ENCODE measurements at places on chromosomes 2 and 18. TPM values are rescaled to one million over a fixed set of nuclear protein-coding genes. Genes with fewer than 3 reads are reported as not detected.
A peak's percentile ranks its signal among the peaks of the same experiment; 100 is the strongest.

DNA sequence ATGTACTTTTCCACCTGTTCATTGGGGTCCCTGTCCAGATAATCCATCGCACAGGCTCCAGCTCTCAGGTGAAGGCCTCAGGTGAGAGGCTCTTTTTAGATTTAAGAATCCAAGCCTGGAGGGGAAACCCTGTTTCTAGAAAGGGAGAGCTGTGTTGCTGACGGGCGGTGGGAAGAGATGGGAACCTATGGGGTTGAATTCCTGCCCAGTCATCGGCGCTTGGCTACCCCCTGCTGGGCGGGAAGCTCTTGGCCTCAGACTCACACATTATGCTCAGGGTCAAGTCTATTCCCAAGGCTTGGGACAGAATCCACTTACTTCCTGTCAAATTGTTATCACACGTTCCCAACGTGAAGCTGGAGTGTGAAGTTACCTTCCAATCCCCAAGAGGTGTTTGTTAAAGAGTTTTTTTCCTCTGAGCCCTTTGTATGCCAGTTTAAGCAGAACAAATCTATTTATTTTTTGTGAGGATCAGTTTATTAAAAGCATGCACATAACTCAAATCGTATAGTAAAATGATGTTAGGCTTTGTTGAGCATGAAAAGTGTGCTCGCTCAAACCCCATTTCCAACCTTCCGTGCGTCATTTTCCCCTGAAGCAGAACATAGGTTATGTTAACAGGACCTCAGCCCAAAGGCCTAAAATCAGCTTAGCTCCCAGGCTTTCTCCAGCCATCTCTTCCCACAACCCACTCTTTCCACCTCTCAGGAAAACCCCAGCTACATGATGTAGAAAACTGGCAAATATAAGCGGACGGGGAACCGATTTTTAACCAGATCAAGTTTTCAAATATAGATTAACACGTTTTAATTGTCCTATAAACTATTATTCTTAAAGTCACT is 181.7 kb upstream of the ETAA1 start:
- peak; percentile 19 for DNase-seq

DNA sequence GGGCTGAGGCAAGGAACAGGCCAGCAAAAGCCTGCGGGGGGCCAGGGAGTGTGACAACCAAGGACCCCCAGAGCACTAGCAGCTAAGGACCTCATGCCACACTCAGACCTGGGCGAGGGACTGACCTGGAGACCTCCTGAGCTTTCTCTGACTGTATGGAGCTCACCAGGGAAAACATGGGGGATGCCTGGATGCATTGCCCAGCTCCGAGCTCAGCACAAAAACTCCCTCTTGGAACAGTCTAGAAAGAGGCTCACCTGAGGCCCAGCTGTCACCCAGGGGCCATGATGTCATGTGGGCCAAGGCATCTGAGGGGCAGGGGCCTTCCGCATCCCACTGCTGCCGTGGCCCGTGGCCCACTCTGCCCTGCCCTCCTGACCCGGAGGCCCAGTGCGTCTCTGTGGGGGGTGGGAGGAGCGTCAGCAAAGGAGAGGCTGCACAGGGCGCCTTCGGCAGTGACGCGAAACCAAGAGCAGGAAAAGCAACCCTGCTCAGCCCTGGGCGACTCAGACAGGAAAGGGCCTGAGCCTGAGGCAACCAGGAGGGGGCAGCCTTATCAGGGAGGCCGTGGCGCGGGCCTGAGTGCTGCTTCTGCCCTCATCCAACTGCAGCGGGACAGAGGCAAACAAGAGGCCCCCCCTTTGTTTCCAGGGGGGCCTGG is 57.3 kb upstream of the ALPP start:
- DNase-seq: no peak

Gene HOXD8
- total RNA-seq: 26.5 TPM

DNA sequence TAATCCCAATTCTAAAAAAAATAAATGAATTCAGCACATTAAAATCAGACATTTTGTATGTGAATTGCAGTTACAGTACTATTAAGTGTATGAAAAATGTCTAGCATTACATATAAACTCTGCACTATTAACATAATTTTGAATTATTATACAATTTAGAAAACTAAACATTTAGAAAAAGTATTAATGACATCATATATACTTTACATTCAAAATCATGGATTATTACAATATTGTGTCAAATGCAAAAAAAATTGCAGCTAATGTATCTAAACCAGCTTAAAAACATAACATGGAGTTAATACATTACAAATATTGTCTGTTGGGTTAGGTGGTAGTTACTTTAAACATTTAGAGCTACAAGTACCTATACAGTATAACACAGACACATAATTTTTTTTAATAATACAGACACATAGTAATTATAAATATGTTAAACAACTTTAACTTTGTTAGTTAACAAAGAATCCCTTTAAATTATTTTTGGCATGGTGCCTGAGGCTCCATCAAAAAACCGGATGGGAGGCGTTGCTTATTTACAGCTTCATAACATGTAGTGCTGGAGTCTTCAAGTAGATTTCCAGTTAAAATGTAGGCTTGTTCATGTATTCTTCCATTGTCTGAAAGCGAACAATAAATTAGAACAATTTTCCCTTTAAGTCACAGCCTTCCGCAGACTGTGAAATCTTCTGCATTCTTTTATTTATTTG is 79.1 kb downstream of the AP1S3 start:
- DNase-seq: no peak

DNA sequence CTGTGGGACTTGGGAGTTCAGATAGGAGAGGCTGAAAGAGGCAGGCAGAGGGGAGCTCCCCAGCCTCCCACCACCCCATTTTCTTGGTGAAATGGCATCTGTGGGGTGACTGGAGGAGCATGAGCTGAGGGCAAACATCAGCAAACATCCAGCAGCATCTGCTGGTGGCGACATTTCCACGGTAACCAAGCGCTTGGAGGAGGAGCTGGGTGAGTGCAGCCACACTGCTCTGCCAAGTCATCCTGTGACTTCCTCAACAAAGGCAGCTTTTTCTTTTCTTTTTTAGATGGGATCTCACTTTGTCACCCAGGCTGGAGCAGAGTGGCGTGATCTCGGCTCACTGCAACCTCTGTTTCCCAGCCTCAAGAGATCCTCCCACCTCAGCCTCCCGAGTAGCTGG is 5.6 kb downstream of the TXNL4A start:
- no peak for DNase-seq

Gene ANTXR1
- 14.5 TPM for total RNA-seq

Gene PASK
- 15.5 TPM for total RNA-seq
